Stimulated activated CD4-positive, alpha-beta T cell treated with anti-CD3 and anti-CD28 coated beads, Interleukin-2, amount 100 ng/mL, for 48 hours (primary cell): ENCODE measurements at places on chromosomes 5 and 9.

GRCh38 chr9:2085716-2086115 lies 70.6 kb downstream of the SMARCA2 start:
- no peak for DNase-seq

DNA sequence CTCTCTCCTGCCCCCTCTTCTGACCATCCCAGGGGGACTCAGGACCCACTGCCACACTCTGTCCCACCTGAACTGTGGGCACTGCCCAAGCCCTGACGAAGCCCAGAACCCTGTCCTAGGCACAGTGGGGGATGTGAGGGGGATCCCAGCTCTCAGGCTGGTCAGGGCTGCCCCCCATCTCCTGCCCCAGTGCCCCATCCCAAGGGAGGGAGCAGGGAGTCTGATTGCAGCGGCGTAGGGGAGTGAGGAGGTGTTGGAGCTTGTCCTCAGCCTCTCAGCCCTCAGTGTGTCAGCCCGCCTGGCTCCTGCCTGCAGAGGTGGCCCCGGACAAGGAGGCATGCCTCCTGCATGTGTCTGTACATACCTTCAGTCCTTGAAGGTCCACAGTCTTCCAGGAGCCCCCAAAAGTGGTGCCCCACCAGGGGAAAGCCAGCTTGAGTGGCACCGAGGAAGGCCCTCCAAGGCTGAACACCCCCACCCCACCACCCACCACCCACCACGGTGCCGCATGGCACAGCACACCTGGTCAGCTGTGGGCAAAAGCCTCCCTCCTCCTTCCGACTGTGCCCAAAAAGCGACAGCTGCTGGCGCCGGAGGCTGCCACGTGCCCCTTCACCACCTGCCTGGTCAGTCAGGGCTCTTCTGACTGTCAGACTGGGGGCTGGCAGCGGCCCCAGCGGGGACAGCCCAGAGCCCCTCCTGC lies 930 bp downstream of the SARDH start:
- DNase-seq, result no peak

DNA sequence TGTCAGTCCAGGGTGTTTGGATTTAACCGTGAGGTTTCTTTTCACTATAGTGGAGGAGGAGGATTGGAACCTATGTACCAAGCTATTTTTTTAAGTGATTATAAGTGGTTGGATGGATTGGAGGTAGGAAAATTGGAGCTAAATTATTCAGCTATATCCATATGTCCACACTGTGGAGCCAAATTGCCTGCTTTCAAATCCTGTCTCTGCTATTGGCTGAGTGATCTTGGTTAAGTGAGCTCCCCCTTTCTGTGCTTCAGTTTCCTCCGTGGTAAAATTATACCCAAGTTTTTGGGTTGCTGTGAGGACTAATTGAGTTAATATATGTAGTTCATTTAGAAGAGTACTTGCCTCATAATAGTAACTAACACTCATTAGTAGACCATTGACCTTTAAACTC lies 2.5 kb downstream of the CENPP start:
- no peak for DNase-seq

- DNase-seq, result no peak
These were observed 34.0 kb upstream of the GLRX start for GRCh38 chr5:95856501-95856981.

GRCh38 chr5:27450607-27451006 lies 412.2 kb upstream of the CDH9 start:
- DNase-seq, result no peak

DNA sequence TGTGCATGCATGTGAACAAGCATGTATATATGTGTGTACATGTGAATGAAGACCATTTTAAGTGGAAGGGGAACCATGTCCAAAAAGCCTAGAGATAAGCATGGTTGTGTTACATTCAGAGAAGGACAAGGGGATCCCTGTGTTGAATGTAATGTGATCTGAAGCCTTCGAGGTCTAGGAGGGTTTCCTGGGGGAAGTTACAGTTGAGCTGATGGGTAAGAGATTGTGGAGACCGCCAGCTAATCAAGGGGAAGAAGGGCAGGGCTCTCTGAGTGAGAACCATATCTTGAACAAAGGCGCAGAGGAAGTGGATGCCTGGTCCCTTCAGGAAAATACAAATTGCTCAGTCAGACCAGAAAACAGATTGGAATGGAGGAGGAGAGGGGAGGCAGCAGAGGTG lies 45.5 kb upstream of the TNFSF15 start:
- DNase-seq, result no peak

GRCh38 chr5:56490971-56491468 lies 257.9 kb upstream of the ANKRD55 start:
- peak; percentile 18 for DNase-seq

DNA sequence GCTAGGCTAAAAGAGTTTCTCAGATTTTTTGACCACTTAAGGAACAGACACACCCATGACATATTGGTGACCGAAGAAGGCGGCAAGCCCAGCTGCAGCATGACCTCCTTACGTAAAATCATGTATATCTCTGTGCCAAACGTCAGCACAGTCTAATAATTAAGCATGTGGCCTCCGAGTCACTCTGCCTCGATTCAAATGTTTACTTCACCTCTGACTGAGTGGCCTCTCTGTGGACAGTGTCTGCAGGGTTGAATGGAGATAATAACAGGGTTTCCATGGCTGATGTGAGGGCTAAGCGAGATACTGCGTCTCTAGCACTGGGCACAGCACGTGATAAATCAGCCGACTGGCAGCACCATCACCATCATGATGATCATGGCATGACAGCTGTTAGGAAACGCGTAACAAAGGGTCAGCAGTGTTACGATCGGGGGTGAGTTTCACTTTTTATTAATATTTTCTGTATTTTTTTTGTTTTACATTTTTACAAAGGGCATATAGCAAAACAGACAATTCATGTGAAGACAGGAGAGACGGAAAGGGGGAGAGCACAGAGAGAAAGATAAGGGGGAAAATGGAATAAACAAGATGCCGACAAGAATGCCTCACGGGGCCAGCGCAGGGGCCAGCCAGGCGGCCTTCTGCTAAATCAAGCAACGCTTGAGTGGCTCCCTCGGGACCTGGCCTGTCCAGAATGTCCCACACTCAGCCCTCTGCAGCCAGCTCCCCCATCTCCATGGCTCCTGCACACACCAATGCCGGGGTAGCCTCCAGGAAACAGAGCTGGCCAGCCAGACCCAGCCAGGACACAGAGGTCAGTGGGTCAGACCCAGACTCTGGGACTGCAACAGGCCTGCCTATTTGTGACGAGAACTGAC lies 60.3 kb downstream of the ADAMTS2 start:
- no peak for DNase-seq

DNA sequence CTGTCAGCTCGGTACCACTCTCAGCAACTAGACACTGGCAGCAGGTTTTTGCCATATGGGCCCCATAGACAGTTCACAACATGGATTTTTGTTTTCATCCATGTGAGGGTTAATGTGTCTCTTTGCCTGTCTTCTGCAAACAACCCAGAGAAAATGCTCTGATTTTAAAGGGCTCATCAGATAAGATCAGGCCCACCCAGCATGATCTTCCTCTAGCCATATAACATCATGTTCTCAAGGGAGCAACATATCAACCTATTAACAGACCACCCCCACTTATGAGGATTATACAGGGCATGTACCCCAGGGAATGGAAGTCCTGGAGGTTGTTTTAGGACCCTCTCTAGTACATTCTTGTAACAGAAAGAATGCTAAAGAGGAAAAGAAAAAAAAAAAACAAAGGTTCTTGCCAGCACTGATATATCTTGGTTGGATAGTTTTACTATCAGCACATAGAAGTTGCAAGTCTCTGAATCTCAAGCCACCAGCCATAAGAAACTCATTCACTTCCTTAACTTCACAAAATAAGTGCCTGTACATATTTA lies 1015.1 kb downstream of the TLE4 start:
- no peak for DNase-seq

DNA sequence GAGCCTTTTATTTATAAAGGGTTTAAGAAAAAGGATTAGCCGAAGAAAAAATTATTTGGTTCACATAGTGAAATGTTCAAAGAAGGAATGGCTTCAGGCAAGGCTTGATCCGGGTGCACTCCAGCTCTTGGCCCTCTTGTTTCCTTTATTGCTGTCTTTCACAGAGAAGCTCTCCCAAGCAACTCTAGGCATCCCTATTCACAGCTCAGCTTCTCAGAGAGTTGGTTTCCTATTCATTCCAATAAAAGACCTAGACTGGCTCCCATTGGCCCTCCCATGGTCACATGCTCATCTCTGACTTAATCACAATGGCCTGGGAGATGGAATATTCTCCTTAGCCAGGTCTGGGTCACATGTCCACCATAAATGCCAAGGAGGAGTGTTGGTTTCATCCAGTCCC lies 9.4 kb upstream of the FGFR4 start:
- DNase-seq, result no peak

DNA sequence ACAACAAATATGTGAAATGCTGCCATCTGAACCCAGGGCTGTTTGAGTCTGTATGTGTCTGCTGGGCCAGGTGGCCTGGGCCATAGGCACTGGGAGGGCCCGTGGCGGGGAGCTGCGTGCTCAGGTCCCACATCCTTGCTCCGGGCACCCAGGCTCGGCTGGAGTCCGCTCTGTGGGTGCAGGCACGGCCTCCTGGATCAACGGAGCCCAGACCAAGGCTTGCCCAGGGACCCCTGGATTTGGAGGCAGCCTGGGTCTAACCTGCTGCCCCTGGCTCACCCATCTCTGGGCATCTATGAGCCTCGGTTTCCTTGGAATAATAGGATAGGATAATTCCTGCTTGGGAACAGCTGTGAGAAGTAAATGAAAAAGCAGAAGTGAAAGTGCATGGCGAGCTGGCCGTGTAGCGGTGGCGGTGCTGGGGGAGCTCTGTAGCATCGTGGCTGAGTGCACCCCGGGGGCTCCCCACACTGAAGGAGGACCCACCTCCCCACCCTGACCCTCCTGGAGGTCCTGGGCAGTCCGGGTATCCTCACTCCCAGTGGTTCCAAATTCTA lies 1.2 kb downstream of the CDHR2 start:
- DNase-seq, result no peak

DNA sequence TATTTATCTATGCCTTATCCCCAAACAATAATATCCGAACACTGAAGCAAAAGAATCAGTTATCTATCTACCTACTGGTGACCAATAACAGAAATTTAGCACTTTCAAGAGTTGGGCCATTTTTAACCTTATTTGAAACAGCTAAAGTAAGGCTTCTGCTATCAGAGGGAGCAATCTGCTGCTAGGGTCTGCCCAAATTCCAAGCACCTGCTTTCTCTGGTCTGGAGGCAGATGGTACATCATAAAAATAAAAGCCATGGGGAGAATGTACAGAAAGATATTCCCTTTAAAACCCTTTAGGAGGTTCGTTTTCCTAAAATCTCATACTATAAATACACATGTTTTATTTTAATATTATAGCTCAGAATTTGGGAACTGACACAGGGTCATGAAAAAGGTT lies 37.7 kb upstream of the ARSB start:
- no peak for DNase-seq

GRCh38 chr5:5025774-5026408 lies 114.2 kb upstream of the ADAMTS16 start:
- DNase-seq, result no peak

- no peak for DNase-seq
These were observed 113.3 kb downstream of the CRB2 start for GRCh38 chr9:123469282-123469681.
